ENCODE measurements at places on chromosomes 7 and 10. TPM values are rescaled to one million over a fixed set of nuclear protein-coding genes. Genes with fewer than 3 reads are reported as not detected.

MGMT gene
- 11.5 TPM for total RNA-seq

HMX2 gene
- total RNA-seq, result not detected

H2BK1 gene
- not detected for total RNA-seq

CYP3A5 gene
- not detected for total RNA-seq

All from IMR-90 (cell line).